Activated CD4-positive, alpha-beta T cell treated with anti-CD3 and anti-CD28 coated beads, Interleukin-2, amount 50 U/mL, for 24 hours (primary cell): ENCODE measurements at places on chromosomes 1 and 21.
A peak's percentile ranks its signal among the peaks of the same experiment; 100 is the strongest.

- DNase-seq = no peak
These were observed 180.5 kb upstream of the B3GALT2 start for GRCh38 chr1:193366764-193367507.

- no peak for DNase-seq
These were observed 135.2 kb upstream of the RUNX3 start for GRCh38 chr1:25065321-25065721.

GRCh38 chr1:237197470-237198425, 155.8 kb downstream of the RYR2 start:
- DNase-seq = no peak

DNA sequence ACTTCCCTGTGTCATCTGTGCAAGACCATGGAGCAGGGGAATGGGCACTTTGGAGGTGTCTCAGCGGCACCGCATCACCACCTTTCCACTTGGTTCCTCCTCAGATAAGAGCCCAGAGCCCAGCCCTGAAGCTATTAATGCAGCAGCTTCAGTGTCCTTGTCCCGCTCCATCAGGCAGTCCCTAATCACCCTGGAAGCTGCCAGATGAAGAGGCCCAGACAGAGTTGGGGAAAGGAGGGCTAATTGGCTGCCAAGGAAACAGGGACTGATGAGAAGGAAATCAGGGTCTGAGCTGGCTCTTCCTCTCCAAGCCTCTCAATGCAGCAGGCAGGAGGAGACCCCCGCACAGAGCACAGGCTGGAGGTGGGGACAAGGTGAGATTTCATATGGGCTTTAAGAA, 83.1 kb upstream of the KLHDC7A start:
- no peak for DNase-seq

DNA sequence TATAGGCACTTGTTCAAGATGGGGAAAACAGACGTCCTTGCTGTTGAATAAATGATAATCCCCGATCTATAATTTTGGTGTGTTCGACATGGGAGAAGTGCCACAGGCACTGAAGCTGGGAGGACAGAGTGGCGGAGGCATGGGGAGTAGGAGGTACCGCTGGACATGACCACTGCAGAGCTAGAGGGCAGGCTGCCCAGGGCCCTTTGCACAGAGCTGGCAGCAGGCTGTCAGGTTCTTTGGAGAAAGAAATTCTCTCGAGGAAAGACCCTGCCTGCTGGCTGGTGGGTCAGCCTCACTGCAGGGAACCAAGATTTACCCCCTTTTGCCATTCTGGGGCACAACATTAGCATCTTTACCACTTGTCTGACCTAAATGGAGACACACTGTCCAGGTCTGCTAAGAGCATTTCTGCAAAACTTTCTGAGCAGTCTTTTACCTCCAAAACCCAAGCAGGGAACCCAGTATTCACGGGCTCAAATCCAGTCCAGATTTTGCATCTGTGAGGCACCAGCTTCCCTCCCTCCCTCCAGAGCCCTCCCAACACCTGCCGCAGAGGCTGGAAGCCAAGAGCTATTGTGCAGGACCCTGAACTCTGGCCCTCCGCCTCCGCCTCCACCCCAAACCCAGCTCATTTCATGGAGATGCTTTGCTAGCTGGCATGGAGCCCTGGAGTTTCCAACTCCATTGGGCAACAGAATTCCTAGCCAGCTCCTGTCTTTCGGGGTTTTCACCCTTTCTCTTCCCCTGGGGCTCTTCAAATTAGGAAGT, 142.3 kb downstream of the PLXNA2 start:
- DNase-seq = no peak

GRCh38 chr1:158199849-158200248, 19.2 kb downstream of the CD1D start:
- no peak for DNase-seq

DNA sequence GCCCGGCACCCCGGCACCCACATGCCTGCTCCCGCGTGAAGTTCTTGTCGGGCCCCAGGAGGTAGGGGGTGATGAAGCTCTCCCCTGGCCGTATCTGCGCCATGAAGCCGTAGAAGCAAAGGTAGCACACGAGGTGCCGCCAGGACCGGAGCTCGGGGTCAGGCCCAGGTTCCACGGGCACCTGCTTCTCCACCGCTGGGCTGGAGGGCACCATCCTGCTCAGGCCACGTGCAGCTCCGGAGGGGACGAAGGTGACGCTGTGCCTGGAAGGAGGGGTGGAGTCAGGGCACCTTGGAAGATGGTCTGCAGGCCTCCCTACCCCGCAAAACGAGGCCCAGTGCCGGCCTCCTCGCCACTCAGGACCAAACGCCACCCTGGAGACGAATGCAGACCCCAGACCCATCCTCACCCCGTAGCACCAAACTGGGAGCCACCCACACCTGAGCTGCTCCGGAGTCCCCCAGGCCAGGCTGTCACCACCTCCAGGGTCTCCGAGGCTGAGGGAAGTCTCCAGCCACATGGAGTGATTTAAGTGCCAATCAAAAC, 4.4 kb downstream of the SLC19A1 start:
- no peak for DNase-seq

DNA sequence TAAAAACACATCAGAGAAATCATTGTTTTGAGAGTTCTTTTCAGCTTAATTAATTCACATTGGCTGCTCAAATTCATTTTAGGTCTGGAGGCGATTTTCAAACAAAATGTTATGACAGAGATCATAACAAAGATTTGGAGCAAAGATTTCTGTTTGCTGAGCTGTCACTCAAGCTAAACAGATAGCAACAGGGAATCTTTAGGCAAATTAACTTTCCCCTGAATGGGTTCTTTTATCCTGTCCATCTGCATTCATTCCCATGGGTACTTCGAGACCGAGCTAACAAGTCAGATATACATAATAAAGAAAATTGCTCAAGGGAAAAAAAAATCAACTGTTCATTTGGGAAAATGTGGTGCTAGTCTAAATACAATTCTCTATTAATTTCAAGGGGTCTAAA, 30.2 kb upstream of the CA6 start:
- no peak for DNase-seq

- DNase-seq = no peak
These were observed 46.1 kb upstream of the TRAPPC10 start for GRCh38 chr21:43965911-43966585.

- DNase-seq = no peak
These were observed 186.3 kb downstream of the RERE start for GRCh38 chr1:8631163-8631562.

DNA sequence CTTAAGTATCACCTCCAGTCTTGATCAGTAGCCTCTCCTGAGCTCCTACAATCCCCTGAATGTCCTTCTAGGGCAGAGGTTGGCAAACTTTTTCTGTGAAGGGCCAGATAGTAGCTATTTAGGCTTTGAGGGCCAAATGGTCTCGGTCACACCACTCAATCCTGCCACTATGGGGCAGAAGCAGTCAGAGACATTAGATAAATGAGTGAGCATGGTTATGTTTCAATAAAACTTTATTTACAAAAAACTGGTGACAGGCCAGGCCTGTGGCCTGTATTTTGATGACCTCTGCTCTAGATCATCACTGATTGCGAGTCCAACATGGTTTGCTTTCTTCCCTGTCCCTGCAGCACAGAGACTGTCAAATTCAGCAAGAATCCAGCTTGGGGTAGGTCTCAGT, 36.3 kb downstream of the LRP8 start:
- no peak for DNase-seq

GRCh38 chr1:50148142-50148923, 39.6 kb downstream of the ELAVL4 start:
- no peak for DNase-seq

DNA sequence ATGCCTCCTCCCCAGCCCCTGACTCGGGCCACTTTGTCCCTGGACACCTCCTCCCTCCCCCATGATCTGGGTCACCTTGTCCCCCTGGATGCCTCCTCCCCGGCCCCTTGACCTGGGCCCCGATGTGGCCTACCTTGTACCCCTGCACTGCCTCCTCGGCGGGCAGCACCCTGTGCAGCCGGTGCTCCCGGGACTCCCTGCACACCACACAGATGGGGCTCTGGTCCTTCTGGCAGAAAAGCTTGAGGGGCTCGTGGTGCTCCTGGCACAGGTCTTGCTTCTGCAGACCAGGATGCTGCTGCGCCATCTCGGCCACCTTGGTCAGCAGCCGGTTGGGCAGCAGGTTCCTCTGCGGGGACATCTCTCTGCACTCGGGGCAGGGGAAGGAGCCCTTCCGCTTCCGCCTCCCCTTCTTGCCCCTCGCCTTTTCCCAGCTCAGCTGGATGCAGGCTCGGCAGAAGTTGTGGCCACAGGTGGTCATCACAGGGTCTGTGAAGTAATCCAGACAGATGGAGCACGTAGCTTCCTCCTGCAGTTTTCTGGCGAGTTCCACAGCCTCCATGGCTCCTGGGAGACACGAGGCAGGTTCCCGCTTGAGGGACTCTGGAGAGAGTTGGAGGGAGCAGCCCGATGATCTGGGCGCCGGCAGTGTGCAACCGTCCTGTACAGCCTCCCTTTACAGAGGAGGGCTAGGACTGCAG, 2.0 kb downstream of the TRIM17 start:
- no peak for DNase-seq

DNA sequence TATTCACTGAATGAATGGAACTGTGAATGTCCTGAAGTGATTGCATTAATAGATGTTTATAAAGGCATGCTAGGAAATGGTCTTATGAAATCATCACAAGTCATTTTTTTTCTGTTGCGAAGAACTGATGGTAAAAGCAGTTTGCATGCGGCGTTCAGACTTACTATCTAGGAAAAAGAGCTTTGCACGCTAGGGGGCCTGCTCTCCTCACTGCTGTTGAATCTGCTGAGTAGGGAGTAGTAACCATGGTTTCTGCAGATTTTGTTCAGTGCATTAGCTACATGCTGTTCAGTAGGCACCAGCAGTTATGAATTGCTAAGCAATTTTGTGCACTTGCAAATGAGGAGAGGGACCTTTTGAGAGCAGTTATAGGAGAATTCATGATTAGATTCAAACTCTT, 57.9 kb downstream of the CENPF start:
- peak; percentile 7 for DNase-seq

DNA sequence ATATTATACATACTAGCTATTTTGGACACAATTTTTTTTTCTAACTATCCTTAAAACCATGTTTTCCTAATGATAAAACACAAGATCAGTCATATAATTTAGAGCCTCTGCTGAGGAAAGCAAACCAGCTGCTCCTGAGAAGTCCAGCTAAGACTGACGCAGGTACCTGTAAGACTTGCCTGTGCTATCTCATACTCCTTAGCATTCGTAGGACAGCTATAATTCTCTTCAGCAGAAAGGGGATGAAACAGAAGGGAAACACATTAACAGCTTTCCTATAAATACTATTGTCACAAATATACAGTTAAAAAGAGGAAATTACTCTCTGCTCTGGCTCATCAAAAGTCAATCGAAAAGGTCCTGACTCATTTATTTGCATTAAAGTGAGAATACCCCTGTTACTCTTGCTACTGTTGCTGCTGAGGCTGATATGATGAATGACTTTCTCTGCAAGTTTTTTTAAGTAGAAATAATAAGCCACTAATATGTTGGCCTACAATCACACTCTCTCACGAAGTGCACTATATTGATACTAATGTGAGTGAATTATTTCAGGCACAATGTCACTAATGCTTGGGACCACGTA, 757.1 kb downstream of the KCNT2 start:
- DNase-seq = no peak

GRCh38 chr1:165876121-165876520, 48.7 kb downstream of the UCK2 start:
- no peak for DNase-seq

DNA sequence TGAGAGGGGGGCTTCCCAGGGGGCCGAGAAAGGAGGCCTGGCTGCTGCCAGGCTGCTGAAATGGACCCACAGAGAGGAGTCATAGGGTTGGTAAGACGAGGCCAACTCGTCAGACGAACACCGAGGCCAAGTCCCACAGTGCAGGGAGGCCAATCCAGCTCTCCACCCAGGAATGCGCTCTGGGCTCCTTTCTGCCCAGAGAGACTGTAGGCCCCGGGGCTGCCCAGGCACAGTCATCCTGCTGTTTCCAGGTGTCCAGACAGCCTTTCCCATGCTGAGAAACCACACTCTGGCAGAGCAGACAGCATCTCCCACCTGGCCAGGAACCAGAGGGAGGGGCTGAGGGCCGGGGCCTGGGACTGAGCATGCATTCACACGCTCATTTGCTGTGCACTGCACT, 26.7 kb upstream of the RSPO1 start:
- DNase-seq = no peak

DNA sequence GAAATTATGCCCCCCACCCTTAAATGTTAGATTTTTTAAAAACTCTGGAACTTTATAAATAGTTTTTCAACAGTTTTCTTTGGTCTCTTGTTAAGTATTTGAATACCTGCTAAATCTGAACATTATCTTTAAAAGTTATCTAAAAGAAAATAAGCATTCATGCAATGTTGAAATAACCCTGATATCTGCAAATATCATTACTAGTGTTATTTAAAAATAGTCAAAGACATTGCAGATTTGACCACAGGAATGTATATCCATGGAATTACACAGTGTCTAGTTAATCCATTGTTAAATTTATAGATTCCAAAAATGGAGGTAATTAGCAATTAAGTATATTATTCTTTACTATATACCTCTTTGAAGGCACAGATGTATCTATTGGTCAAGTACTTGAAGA, 42.0 kb downstream of the PRRX1 start:
- no peak for DNase-seq

DNA sequence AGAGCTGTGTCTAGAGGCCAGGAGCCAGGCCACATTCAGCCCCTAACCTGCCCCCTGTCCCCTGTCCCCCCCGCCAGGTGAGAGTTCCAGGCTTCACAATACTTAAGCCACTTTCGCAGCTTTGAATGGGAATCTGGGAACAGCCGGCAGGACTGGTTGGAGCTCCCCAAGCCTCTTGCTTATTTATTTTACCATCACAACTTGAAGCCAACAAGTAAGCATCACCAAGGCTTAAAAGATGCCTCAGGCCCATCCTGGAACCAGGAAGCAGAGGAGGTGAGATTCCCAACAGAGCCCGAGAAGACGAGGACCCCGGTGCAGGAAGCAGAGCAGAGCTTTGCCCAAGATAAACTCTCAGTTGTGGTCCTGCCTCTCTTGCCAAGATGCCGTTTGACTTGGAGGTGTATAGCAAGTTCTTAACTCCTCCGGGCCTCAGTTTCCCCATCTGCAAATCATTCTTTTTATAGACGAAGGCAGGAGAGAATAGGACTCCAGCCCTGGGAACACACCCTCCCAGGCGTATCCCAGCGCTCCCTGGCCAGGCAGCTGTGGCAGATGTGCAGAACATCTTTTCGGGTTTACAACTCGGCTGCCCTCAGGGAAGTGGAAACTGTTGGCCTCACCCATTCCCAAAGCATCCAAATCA, 66.8 kb upstream of the SLC25A33 start:
- no peak for DNase-seq

- no peak for DNase-seq
These were observed 243.1 kb upstream of the CXADR start for GRCh38 chr21:17269760-17270159.

DNA sequence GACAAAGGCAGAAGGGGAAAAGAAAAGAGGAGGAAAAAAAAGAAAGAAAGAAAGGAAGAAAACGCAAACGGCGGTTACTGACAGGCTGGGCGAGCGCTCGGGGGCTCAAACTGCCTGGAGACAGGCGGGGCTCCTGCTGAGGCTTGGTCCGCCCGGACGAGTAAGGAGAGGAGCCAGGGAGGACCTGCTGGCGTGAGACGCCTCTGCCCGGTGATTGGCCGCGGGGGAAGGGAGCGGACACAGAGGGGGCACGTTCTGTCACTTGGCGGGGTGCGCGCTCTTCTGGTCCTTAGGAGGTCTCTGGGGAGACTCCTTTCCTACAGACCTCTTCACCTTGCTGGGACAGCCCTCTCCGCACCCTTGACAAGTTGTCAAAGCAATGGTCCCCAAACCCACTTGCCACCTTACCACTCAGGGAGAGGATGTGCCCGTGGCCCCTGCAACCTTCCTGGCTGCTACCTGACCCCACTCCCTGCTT, 791 bp upstream of the PIK3R3 start:
- DNase-seq = no peak
